ENCODE measurements at places on chromosomes 13 and 19.

- DNase-seq: no peak
Measured at GRCh38 chr13:32047088-32047487, 15.5 kb downstream of the FRY start.

- no peak for DNase-seq
Measured at GRCh38 chr19:48718711-48719231, 754 bp downstream of the MAMSTR start.

DNA sequence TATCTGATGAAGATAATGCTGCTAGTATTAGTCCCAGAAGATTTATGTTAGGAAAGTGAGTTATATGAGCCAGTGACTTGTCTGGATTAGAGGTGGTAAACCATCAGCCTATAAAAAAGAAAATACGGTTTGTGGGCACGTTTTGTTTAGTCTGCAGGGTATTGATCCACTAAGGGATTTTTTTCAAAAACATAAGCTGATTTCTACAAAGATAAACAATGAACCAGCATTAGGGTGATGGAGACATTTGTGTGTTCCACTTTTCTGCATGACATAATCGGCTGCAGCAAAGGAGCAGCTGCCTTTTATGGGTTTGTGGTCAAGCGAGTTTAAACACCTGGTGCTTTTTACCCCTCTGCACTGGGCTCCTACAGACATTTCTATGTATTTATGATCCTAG, 836.4 kb upstream of the GPC6 start:
- peak; percentile 5 for DNase-seq

DNA sequence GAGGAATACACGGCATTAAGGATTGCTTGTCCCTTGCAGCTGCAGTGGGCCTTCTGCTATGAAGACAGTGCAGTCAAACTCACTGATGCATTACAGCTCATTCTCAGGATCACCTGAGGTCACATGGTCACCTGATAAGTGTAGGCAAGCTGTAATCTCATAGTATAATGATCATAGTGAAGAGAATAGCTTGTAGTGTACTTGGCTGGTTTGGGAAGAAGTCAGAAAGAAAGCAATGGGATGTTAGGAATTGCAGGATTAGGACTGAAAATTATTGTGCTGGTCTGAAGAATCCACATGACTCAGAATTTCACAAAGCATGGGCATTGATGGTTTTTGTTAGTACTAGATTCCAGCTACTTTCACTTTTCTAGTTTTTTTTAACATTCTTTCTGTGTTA, 76.7 kb downstream of the MBNL2 start:
- no peak for DNase-seq

GRCh38 chr19:39310558-39311311, 9.9 kb downstream of the LRFN1 start:
- no peak for DNase-seq

GRCh38 chr19:39070888-39071287, 13.3 kb upstream of the ACP7 start:
- peak; percentile 66 for DNase-seq

GRCh38 chr19:50475736-50476223, 527 bp upstream of the EMC10 start:
- DNase-seq: no peak

DNA sequence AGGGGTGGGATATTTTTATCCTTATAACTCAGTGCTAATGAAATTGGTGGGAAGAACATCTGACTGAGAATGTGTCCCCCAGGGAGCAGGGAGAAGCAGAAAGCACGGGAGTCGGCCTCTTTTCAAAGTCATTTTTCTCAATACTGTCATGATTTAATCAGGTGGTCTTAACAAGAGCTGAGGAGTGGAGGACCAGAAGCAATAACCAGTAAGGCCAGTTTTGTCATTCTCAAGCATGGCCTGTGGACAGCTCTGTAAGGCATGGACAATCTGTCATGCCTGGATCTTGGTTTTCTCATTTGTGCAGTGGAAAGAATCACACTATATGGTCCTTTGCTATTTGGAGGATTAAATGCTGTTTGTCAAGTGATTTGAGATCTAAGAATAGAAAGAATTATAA, 99.7 kb downstream of the TNFSF11 start:
- DNase-seq: no peak

DNA sequence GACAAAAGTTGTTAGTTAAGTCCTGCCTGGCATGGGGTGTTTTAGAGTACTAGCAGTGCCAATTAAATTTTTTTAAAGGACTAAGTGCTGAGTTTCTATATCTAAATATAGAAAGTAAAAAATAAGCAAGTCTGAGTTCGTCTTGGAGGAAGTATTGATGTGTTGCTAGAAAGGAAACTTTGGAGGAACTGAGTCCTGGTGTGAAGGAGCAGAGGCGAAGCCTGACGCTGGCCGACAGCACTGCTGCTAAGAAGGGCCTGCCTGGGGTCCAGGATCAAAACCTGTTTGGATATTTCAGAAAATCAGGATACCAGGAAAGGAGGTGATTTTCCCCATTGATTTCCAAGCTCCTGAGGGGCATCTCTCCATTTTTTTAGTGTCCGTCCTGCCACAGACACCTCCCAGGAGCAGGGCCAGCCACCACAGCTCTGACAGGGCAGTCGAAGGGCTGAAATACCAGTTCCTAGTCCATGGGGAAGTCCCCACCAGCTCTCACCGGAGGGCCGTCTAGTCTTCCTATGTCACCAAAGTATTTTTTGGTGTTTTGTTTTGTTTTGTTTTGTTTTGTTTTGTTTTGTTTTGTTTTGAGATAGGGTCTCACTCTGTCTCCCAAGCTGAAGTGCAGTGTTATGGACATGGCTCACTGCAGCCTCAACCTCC, 38.2 kb upstream of the NPAS1 start:
- DNase-seq: no peak

- DNase-seq: no peak
Measured at GRCh38 chr19:641702-642101, 2.0 kb downstream of the FGF22 start.

GRCh38 chr13:94312511-94313216, 166.8 kb downstream of the DCT start:
- DNase-seq: no peak

DNA sequence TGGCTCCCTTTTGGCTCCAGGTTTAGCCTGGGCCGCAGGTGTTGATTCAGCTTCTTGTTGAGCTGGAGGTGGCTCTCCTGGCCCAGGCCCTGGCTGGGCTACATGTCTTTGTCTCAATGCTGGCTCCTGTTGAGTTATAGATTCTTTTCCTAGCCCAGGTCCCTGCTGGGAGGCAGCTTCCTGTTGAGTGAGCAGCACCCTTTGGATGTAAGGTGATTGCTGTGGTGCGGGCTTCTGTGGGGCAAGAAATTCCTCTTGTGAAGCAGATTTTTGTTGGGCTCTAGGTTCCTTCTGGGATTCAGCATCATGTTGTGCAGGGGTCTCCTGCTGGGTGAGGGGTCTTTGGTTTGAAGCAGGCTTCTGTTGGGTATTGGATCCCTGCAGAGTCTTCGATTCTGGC, 545 bp downstream of the LIPE start:
- no peak for DNase-seq

- DNase-seq: no peak
Measured at GRCh38 chr19:45451131-45451849, 16.5 kb upstream of the FOSB start.

DNA sequence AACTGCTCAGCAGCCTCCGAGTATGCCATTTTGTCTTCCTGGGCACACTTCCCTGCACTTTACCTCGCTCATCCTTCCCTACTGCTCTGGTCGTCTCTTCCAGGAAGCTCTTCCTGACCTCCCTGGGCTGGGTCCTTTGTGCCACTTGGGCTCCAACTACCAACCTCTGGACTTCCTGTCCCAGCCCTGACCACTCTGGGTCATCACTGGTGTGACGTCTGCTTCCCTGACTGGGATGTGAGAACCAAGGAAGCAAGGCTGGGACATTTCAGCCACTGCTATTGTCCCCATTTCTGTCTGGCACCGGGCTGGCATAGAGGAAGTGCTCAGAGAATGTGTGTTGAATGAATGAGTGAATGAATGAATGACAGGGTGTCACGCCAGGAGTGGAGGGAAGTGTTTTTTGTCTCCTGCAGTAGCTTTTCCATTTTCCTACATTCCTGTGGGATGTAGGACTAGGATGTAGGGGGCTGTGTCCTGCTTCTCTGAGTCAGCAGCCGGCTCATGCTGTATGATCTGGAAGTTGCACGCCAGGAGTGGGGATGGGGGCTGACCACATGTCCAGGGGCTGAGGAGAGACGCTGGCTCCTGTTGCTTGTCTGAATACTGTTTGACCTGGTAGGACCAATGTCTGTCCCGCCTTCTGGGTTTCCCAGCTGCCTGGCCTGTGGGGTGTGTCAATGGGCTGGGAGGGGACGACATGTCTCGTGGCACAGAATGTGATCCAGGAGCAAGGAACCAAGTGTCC, 14.7 kb downstream of the NOVA2 start:
- peak; percentile 7 for DNase-seq

DNA sequence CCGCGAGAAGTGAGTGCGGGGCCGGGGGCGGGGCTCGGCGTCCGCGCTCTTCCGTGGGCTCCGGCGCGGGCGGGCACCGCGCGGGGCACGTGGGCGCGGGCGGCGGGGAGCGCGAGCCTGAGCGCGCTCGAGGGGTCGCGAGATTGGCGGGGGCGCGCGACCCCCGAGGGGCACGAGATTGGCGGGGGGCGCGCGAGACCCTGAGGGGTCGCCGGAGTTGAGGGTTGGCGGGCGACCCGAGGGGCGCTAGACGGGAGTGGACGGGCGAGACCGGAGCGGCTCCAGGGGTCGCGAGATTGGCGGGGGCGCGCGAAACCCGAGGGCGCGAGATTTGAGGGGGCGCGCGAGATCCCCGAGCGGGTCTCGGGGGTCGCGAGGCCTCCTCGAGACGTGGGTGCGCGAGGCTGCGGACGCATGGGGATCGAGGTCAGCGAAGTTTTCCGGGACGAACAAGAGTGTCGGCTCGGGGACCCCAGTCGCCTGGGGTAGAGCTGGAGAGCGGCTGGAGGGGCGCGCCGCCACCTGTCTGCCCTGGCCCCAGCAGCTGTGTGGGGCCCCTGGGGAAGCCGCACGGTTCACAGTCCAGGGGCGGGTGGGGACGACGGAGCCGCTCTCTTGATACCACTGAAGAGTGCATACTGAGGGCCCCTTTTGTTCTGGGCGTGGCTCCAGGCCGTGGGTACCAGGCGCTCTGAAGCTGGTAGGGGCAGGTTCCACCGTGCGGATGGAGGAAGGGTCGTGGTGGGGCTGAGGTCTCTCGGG, 682 bp downstream of the SSBP4 start:
- DNase-seq: no peak

DNA sequence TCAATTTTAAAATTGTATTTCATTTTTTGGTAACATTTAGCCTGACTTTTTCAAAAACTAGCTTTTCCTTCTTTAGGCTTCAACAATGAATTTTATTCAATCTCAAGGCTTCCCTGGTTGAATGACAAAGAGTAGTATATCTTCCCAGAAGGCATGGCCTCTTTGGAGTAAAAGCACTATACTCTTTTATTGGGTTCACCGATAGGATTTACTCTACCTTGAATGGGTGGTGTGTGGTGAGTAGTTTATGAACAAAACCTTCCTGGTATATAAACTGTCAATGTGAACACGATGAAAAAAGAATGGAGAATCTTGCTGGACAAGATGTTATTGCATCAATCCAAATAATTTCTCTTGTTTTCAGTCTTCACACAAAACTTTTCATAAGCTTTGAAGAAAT, 167.7 kb downstream of the DACH1 start:
- DNase-seq: no peak

GRCh38 chr19:51564791-51565190, 6.3 kb upstream of the ZNF175 start:
- DNase-seq: no peak

- DNase-seq: no peak
Measured at GRCh38 chr13:32503727-32504126, 34.9 kb downstream of the N4BP2L2 start.

GRCh38 chr19:30935146-30935545, 414.1 kb downstream of the TSHZ3 start:
- no peak for DNase-seq

DNA sequence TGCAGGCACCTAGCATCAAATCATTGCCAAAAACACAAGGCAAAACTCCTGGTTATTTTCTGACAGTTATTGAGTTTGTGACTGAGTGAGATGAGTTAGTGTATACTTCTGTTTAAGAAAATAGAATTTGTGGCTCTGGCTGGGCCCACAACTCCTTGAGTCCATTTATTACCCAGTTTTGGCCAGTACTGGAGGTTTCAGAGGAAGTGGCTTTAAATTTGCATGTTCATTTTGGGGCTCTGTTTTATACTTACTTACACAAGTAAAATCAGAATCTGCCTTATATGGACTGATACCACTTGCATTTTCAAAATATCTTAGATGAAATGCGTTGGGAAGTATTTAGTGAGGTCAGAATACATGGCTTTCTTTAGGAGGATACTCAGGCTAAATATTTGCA, 29.0 kb downstream of the TNFSF11 start:
- DNase-seq: no peak

DNA sequence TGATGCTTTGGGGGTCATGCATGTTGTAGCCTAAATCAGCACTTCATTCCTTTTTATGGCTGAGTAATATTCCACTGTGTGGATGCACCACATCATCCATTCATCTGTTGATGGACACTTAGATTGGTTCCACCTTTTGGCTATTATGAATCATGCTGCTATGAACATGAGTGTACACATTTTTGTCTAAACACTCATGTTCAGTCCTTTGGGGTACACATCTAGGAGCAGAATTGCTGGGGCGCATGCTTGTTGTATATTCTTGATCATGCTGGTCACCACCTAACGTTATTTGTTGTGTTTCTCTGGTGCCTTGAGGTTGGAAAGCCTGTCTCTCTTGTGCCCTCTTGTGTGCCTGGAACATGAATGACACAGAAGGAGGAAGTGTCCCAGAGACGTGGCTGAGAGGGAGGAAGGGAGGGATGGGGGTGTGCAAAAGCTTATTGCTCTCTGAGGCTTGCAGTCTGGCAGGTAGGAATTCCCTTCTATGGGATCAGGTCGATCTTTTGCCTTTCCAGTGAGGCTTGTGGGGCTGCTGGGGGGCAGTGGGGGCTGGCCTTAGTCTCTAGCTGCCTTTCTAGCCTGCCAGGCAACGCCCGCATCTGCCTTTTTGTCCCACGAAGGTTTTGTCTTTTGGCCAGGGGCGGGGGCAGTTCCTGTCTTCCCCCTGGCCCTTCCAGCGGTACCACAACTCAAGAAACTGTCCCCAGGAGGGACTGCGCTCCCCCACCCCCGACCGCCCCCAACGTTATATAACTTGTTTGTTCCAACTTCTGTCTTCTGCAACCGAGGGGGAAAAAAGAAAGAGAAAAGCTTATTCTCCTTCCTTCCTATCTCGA, 7.6 kb downstream of the KLHL26 start:
- DNase-seq: no peak

GRCh38 chr13:111184458-111185401, 69.6 kb downstream of the ARHGEF7 start:
- DNase-seq: no peak
